ENCODE measurements at places on chromosomes 1 and 21. TPM values are rescaled to one million over a fixed set of nuclear protein-coding genes. Genes with fewer than 3 reads are reported as not detected.

Gene KRTAP6-3
- polyA plus RNA-seq = not detected

Gene FAM78B
- 0.12 TPM for polyA plus RNA-seq

Gene LIPI
- not detected for polyA plus RNA-seq

Gene FOXD2
- 0.50 TPM for polyA plus RNA-seq

Gene GRIK3
- polyA plus RNA-seq = not detected

Gene PADI2
- polyA plus RNA-seq = 1.5 TPM

Gene ARHGEF10L
- polyA plus RNA-seq = 5.2 TPM

Gene CYYR1
- not detected for polyA plus RNA-seq

Gene TMEM52
- 0.37 TPM for polyA plus RNA-seq

Gene SAMSN1
- not detected for polyA plus RNA-seq

Gene C1orf87
- polyA plus RNA-seq = not detected

Gene ANKRD34A
- 0.25 TPM for polyA plus RNA-seq

Gene NUAK2
- 37.8 TPM for polyA plus RNA-seq

Gene PLEKHG5
- 3.4 TPM for polyA plus RNA-seq

Gene SPRR2F
- polyA plus RNA-seq = not detected

Gene NBPF20
- polyA plus RNA-seq = 1.6 TPM

Gene LCE3E
- not detected for polyA plus RNA-seq

Gene ERG
- 0.07 TPM for polyA plus RNA-seq

Gene PTPRU
- polyA plus RNA-seq = 5.9 TPM

Gene AQP10
- not detected for polyA plus RNA-seq

Gene ANGPTL3
- polyA plus RNA-seq = not detected
